ENCODE measurements at places on chromosomes 16 and 17.

GRCh38 chr16:10210944-10211343 is 28.7 kb upstream of the GRIN2A start:
- no peak for DNase-seq

GRCh38 chr16:56871172-56871593 is 6.2 kb downstream of the SLC12A3 start:
- DNase-seq, result no peak

GRCh38 chr16:5580772-5581171 is 483.2 kb upstream of the EEF2KMT start:
- no peak for DNase-seq

GRCh38 chr17:82013341-82013740 is 9.3 kb downstream of the CENPX start:
- no peak for DNase-seq

GRCh38 chr17:39236981-39237441 is 11.3 kb upstream of the STAC2 start:
- DNase-seq, result no peak

GRCh38 chr16:76194616-76195015 is 82.6 kb upstream of the CNTNAP4 start:
- no peak for DNase-seq

Data from stimulated activated CD4-positive, alpha-beta T cell treated with anti-CD3 and anti-CD28 coated beads, Interleukin-15, amount 100 ng/mL, for 24 hours (primary cell).